ENCODE measurements at places on chromosomes 6 and 20.

GRCh38 chr20:2102585-2103460 is 1.2 kb downstream of the STK35 start:
- DNase-seq = peak; percentile 73

DNA sequence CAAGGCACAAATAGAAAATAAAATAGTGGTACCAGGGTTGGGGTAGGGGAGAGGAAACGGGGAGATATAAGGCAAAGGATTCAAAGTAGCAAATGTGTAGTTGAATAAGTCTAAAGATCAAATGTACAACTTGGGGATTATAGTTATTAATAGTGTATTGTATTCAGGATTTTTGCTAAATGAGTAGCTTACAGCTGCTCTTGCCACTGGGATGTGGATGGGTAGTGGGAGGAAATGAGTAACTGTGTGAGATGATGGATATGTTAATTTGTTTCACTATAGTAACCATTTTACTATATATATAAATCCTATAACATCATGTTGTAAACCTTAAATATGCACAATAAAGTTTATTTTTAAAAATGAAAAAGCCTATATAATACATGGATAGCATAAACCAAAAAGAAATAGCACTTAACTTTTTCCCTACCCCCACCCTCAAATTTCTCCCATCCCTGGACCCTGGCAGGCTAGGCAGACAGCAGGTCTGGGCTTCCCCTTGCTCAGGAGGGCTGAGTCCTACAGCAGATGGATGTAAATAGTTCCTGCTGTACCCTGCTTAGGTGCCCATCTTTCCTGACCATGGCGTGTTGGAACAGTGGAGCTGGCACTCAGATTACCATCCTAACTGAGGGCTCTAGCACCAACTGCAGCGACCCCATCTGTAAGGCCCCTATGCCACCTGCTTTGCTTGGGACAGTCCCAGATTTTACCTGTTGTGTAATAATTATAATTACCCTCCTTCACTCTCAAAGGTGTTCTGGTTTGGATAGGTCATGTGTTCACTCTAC is 28.6 kb upstream of the PBOV1 start:
- DNase-seq = no peak

DNA sequence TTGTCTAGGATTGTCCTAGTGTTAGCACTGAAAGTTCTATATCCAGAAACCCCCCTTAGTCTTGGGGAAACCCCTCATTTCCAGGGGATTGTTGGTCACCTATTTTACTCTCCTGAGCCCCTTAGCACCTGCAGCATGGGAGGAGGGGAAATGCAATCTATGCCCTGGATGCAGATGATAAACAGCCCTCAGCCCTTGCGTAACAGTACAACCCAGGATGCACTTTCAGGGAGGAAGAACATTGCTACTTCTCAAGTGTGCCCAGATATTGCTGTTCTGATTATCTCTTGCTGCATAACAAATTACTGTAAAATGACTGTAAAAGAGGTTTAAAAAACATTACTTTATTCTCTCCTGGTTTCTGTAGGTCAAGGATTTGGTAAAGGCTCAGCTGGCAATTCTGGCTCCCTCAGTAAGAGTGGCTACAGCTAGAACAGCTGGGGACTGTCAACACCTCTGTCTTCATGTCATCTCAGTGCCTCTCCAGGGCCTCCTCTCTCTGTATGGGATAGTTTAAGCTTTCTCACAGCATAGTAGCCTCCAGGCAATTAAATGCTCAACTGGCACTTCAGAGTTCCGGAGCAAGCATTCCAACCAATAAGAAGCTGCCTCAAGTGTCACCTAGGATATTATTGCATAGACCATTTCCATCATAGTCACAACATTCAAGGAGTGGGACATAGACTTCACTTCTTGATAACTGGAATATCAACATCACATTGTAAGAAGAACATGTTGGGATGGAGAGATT is 117.8 kb upstream of the FOXO3 start:
- no peak for DNase-seq

GRCh38 chr20:61300293-61300692 is 48.2 kb downstream of the CDH4 start:
- DNase-seq = no peak

DNA sequence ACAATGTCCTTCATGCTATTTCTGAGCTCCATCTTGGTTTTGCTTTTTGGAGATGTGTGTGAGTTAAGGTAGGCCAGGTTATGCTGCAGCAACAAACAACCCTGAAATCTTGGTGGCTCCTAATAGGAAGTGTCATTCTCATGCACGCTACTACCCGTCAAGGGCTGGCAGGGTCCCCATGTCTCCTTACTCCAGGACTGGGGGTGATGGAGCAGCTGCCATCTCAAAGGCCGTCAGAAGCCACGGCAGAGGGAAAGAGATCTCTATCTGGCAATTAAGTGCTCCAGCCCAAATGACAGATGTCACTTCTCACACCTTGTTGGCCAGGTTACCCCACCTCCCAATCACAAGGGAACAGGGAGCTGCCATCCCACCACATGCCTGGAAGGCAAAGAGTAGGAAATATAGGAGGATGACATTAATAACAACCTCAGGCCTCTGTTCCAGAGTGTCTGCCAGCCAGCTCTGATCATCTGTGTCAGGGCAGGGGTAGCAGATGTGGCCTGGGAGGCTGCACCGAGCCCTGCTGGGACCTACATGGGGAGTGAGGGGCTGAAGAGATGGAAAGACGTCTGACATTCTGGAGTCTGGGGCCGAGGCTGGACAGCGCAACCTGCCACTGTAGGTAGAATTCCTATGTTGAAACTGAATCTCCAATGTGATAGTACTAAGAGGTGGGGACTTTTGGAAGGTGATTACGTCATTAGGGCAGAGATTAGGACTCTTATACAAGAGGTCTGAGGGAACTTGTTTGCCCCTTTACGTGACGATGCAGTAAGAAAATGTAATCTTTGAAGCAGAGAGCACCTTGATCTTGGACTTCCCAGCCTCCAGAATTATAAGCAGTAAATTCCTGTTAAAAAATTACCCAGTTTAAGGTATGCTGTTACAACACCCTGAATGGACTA is 4.8 kb upstream of the SDCBP2 start:
- DNase-seq = no peak

DNA sequence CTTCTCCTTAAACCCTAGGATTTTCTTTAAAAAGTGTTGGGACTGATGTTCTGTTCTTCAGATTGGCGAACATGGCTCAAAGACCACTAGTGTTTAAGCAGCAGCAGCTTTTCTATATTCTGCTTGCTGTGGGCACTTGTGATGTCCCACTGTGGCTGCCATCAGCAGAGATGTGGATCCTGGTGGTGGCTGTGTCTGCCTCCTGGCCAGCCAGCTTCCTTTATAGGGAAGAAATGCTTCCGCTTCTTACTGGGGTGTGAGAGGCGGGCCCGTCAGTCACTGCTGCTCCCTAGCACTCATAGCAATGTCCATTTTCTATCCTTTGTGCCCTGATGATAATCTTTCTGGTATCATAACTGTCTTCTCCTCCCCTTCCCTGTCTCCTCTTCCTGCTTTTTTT is 66.7 kb upstream of the ESR1 start:
- DNase-seq = no peak

DNA sequence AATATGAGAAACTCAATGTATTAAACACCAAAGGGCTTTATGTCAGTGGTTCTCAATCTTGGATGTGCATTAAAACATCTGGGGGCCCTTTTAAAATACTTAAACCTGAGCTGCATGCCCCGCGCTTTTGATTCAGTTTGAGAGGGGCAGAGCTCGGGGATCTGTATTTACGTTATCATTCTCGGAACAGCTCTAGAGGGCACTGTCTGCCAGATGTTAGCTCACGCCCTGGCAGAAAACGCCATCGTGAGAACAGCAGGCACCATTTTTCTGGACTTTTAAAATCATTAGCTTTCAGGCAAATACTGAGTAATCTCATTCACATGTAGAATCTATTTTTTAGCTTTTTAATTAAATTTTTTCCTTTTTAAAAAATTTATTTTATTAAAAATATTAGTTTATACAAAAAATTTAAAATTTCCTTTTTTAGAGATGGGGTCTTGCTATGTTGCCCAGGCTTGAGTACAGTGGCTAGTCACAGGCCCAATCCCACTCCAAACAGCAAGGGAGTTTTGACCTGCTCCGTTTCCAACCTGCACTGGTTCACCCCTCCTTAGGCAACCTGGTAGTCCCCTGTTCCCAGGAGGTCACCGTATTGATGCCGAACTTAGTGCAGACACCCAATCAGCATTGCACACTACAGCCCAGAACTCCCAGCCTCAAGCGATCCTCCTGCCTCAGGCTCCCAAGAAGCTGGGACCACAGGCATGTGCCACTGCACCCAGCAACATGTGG is 30.0 kb upstream of the ZNF133 start:
- no peak for DNase-seq

DNA sequence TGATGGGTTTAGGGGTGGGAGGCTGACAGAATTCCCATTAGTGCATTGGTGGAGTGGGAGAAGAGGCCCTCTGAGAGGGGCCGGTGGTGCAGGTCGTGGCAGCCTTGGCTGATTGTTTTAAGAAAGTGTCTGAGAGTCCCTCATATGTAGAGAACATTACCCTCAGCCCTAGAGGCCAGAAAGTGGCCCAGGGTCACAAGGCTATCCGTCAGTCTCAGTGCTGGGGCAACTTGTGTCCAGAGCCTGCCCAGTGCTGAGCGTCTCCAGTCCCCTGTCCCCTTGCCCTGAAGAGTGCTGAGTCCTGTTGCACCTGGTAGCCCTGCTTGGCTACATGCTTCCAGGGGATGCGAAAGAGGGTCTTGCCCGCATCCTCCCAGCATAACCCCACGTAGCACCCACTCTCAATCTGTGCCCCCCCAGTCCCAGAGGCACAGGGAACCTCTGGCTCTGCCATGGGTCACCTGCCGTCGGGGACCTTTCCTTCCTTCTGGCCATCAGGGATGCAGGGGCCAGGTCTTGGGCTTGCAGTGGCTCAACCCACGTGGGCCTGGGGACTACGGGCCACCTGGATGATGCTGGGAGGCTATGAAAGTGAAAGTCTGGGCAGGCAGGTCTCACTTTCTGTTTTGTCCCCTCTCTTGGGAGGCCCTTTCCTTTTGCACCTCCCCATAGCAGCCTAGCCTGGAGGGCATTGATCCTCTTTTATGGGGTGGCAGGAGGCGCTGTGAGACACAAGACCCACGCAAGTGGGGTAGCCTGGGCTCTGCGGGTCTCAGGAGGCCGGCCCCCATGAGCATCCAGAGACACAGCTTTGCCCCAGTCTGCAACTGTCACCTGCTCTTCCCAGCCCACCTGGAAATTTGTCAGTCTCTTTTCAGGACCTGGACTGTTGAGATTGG is 12.2 kb downstream of the DUSP15 start:
- no peak for DNase-seq

GRCh38 chr6:32158052-32158451 is 4.1 kb downstream of the PPT2 start:
- no peak for DNase-seq

DNA sequence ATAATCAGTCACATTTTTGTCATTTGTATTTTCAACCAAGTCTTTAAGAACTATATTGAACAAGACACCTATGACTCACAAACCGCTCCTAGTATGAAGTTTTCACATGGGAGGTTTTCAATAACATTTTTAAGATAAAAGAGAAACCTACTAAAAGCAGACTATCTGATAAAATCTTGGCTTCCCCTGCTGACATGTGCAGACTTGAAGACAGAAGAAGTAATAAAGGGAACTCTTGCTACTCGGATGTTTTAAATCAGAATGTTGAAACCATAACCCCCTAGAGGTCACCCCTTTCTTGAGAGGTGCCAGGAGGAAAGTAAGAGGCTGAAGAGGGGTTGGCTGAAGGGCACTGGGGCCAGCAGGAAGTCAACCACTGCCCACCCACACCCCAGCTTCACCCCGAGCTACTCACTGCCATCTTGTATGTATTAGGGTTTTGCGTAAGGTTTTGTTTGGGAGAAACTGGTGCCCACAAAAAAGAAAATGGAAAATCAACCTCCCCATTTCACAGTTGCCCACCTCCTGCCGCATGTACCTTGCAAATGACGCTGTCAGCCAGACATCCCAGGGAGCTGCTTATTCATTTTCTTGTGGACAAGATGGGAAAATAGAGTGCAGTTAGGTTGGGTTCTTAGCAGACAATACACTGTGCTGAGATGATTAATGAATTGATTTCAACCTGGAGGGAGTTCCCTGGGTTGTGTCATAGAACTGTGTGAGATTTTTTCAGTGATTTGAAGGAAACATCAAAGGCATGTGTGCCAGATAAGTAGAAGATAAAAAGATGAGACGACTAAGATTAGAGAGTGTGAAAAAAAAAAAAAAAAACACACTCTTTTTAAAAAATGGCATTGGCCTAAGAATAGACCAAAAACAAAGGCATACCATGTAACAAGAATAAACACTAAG is 83.2 kb upstream of the TAB2 start:
- DNase-seq = no peak

DNA sequence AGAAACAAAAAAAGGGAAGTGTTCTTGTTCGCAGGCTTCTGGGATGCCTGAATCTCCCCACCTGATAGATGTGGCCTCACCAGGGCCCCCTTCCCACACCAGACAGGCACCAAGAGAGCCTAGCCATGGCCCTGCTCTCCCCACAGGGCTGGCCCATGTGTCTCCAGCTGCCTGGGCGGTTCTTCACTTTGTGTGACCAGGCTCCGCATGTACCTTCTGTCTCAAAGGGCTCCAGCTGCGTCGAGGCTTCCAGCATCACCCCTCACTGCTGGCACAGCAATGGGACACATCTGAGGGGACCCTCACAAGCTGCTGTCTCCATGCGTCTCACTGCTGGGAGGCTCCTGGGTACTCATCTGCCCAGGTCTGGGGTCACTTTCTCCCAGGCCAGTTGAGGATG is 362.9 kb downstream of the ZFAND3 start:
- DNase-seq = no peak

GRCh38 chr20:62754991-62755356 is 41.3 kb upstream of the MRGBP start:
- DNase-seq = no peak
